Mesenteric fat pad (tissue), 1 donor: ENCODE measurements at places on chromosomes 5 and 9. TPM values are rescaled to one million over a fixed set of nuclear protein-coding genes. Genes with fewer than 3 reads are reported as not detected.
A peak's percentile ranks its signal among the peaks of the same experiment; 100 is the strongest.

GRCh38 chr9:134304690-134305089 lies 21.6 kb upstream of the RXRA start:
- DNase-seq, result no peak

GRCh38 chr5:168879929-168880328 lies 300.8 kb upstream of the PANK3 start:
- DNase-seq, result no peak

GRCh38 chr9:128208946-128209669 lies 5.9 kb downstream of the DNM1 start:
- no peak for DNase-seq

DNA sequence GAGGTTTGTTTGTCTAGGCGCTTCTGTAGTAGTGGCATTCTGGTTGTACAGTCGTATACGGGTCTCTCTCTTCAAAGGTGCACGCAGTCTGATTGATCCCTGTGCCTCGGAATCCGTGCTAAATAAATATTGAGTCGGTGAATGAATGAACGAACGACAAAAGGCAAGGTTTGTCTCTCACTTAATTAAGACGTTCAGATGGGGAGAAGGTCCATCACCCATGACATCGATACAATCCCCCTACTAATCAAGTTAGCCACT lies 500 bp upstream of the CREBRF start:
- no peak for DNase-seq

DNA sequence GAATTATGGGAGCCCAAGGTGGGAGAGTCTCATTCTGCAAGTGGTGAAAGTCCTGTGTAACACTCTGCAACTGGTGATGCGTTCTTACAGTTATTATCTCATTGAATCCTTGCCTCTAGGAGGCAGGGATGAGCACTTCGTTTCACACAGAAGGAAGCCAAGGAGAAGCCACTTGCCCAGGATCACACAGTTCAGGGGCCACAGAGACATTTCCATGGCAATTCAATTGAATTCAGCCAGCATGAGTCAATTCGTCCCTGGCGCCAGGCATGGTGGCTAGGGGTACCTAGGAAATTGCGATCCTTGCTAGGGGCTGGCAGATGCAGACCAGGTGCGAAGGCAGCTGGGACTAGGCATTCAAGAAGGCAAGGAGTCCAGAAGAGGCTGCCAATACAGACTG lies 26.2 kb downstream of the LHX2 start:
- DNase-seq, result no peak

DNA sequence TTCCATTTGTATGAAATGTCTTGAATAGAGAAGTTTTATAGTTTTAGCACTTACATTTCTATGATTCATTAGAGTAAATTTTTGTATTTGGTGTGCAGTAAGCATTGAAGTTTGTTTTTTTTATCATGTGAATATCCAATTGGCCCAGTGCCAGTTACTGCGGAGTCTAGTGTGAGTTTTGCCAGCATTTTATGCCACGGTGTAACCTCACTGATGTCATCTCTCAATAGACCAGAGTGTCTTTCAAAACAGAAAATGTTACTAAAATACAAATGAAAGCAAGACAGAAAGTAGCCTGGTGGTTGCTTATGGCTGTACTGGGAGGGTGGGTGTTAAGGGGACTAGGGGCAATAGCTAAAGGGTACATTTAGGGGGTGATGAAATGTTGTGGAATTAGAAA lies 62.8 kb downstream of the IPPK start:
- no peak for DNase-seq

GRCh38 chr5:1973391-1974013 lies 90.8 kb upstream of the IRX4 start:
- DNase-seq, result no peak

- DNase-seq, result no peak
Observed at GRCh38 chr5:661891-662750, 31.0 kb downstream of the TPPP start.

DNA sequence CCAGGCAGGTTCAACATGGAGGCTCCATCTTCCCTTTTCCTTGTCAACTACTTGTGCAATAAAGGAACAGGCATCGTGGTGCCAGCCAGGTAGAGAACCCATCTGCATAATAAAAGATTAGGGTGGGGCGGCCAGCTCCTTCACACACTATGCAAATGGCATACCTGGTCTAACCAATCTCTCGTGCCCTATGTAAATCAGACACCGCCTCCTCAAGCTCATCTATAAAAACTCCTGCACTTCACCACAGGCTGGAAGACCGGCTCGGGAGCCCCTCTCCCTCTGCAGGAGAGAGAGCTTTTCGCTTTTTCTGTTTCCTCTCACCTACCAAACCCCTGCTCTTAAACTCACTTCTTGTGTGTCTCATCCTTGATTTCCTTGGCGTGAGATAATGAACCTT lies 244.3 kb upstream of the PUM3 start:
- no peak for DNase-seq

- DNase-seq, result no peak
Observed at GRCh38 chr9:111356481-111357244, 26.6 kb upstream of the OR2K2 start.

DNA sequence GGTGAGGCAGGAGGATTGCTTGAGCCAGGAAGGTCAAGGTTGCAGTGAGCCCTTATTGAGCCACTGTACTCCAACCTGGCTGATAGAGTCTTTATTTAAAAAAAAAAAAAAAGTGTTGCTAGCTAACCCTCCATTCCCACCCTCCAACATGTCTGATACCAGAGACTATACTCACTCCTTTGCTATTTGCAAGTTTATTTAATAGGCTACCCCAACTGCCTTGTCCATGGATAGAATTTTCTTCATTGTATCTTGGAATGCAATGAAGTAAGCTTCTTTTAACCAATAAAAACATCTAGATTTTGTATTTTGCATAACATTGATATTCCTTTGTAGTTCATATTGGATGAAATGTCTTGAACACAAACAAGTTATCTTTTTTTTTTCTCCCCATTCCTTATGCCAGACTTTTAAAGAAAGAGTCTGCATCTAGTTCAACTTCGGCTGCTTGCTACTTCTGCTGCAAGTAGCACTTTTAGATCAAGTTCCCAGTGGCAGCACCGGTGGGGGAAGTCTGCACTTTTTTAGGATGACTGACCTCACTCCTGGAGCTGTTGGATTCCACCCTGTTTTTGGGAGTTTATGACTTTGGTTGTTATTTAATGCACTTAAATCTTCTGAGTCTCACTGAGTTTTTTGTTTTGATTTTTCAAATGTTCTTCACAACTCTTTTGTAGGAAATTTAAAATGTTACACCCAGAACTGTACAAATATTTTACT lies 112.5 kb downstream of the UHRF2 start:
- DNase-seq, result no peak

DNA sequence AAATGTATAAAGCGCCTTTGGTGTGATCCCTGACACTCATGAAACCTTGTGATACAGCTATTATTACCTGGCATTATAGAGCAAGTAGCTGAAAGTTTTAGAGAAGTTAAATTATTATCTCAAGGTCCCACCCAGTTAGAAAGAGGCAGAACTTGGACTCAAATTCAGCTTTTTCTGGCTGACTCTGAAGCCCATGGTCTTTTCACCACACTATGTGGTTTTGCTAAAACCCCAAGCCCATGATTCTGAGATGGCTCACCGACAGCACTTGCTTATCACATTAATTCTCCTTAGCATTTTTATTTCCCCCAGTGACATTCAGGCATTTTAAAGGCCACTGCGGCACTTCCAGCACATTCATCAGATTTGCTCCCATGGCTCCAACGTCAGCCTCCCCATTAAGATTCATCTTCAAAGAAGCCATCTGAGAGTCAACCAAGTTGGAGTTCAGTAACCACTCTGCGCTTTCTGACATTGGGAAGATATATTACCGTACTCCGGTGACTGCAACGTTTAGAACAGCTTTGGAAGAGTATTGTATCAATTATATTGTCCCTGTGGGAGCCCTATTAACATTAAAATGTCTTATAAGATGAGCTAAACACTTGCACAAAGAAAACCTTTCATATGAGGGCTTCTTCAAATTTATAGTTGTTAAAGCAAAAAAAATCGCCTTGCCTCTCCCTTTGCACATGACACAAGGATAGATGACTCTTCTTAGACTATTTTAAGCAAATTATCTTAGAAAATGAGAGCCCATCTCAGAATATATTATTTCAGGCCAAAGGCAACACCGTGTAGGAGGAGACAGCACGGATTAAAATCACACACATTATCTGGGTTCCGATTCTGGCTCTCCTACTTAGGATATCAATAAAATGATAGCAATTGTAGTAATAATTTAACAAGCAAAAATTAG lies 638.1 kb downstream of the ACTL7B start:
- no peak for DNase-seq

DNA sequence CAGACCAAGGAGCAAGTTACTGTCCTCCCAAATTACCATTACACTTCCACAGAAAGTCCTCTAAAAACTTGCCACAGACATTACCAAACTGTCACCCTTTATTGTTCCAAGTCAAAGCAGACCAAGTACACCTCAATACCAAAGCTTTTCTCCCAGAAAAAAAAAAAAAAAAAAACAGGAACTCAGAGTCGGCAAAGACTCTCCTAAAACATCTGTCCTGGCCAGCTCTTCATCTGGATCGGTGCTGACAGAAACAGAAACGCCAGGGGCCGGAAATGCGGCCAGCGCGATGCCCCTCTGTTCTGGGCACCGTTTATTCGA lies 718 bp downstream of the DEPDC1B start:
- no peak for DNase-seq

- DNase-seq, result no peak
Observed at GRCh38 chr5:116415989-116416388, 158.6 kb downstream of the SEMA6A start.

DNA sequence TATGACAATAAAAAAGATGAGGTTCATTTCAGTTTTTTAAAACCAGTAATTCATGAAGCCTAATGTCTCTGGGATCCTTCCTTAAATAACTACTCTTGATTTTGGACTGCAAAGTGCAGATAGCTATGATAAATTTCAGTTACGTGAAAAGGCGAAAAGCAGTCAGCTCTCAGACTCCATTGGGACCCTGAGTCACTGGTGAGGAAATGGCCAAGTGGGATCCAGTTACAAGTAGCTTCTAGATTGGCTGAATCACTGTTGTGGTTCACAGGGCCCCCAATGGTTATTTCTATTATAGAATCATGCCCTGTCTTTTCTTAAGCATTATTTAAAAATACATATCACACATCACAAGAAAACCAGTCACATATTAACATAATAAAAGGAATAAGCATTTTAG lies 31.1 kb upstream of the PPP3R2 start:
- DNase-seq, result no peak

DNA sequence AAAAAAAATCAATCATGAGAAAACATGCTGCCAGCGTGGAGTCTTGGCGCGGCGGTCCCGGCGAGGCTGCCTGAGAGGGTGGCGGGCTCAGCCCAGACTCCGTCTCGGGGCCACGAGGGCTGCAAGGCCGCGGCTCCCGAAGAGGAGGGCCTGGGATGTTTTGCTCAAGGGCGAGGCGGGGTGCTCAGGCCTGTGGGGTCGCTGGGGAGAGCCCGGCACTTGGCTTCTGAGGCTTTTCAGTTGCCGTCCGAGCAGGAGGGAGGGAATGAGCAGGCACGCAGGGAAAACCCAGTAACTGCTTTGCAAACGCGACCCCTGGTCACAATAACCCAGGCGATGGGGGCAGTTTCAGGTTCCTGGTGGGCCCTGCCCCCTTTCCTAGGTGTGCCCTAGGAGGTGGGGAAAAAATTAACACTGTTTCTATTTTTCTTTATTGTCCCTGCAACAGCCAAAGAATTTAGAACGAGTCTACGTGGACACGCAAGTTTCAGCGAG lies 3.2 kb upstream of the IRX2 start:
- no peak for DNase-seq

DNA sequence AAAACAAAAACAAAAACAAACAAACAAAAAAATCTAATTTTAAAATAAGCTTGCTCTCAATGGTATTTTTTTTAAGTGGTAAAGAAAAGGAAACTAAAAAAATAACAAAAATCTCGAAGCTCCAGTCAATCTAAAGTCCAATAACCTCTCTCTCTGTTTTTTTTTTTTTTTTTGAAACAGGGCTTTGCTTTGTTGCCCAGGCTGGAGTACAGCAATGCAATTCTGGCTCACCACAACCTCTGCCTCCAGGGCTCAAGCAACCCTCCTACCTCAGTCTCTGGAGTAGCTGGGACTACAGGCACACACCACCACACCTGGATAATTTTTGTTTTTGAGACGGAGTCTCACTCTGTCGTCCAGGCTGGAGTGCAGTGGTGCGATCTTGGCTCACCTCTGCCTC lies 25.9 kb upstream of the GLDC start:
- peak; percentile 18 for DNase-seq

DNA sequence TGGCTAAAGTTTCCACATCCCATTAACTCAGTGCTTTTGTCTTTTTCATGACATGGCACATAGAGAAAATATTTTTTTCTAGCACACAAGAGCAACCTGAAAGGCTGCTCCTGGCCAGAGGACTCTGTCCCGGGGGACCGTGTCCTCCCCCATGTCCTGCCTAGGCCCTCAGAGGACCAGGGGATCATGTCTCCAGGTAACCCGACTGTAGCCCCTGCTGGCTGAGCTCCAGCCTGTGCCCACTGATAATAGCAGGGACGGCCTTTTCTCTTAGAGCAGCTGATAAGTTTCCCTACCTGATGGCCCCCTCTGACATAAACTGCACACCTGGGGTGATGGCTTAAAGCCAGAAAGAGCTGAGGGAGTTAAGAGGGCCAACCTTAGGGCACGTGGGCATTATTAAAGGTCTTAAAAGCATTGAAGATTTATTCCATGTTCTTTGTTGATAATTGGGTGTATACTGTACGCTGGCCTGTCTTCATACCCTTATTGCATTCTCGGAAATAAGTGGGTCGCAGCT lies 5.9 kb downstream of the HDHD3 start:
- no peak for DNase-seq

DNA sequence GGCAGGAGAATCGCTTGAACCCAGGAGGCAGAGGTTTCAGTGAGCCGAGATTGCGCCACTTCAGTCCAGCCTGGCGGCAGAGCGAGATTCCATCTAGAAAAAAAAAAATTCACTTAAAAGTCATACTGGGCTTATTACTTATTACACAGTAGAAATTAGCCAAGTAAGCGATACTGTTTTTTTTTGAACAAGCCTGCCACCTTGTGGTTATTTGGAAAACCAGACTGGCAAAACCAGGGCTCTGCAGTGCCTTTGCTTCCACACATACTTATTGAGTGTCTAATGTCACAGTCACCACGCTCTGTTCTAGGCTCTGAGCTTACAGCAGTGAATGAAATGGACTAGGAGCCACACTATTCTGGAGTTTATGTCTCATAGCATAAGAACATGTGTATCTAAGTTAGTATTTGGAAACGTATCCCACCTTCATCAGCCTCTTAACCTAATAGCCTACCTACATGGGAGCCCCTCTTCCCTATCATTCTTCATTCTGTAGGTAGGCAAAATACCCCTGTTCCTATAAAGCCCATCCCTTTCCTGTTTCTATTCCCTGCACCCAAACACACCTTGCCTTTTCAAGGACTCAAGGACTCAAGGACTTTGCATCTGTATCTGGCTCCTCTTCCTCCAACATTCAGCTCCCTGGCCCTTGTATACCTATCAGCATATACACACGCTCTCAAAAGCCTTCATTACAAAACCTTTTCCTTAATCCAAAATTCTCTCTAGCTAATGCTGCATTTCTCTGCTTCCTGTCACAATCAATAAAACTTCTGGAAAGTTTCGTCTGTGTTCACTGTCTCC lies 13.9 kb upstream of the BASP1 start:
- DNase-seq, result no peak

The SEMA5A gene
- 7.9 TPM for total RNA-seq

The CNOT8 gene
- total RNA-seq, result 45.0 TPM

The CYLC2 gene
- not detected for total RNA-seq

The IGIP gene
- 13.3 TPM for total RNA-seq

The TRPM6 gene
- total RNA-seq, result 1.3 TPM

The HMMR gene
- total RNA-seq, result 0.32 TPM

The ECSCR gene
- 26.7 TPM for total RNA-seq

The DAB2IP gene
- total RNA-seq, result 86.1 TPM

The OSMR gene
- 141 TPM for total RNA-seq

The ANAPC2 gene
- 39.3 TPM for total RNA-seq
